ENCODE measurements at places on chromosomes 16 and 17. TPM values are rescaled to one million over a fixed set of nuclear protein-coding genes. Genes with fewer than 3 reads are reported as not detected.

JPH3 gene
- total RNA-seq: not detected

CDH5 gene
- total RNA-seq: not detected

KRT17 gene
- total RNA-seq: 2.4 TPM

SEPTIN12 gene
- not detected for total RNA-seq

TBX2 gene
- total RNA-seq: 7.7 TPM

SCNN1G gene
- not detected for total RNA-seq

IRX5 gene
- 12.7 TPM for total RNA-seq

IRF8 gene
- total RNA-seq: not detected

ZG16B gene
- not detected for total RNA-seq

HS3ST3A1 gene
- 9.7 TPM for total RNA-seq

SLC6A2 gene
- total RNA-seq: not detected

P2RX1 gene
- 0.21 TPM for total RNA-seq

SLC13A2 gene
- not detected for total RNA-seq

HSD17B2 gene
- 6.0 TPM for total RNA-seq

G6PC1 gene
- total RNA-seq: not detected

TBC1D3K gene
- not detected for total RNA-seq

GSDMA gene
- not detected for total RNA-seq

KRTAP2-2 gene
- total RNA-seq: not detected

PLCG2 gene
- total RNA-seq: 0.05 TPM

LITAFD gene
- total RNA-seq: not detected

PRR35 gene
- total RNA-seq: 12.5 TPM
